ENCODE measurements at places on chromosomes 7 and 10. TPM values are rescaled to one million over a fixed set of nuclear protein-coding genes. Genes with fewer than 3 reads are reported as not detected.

DNA sequence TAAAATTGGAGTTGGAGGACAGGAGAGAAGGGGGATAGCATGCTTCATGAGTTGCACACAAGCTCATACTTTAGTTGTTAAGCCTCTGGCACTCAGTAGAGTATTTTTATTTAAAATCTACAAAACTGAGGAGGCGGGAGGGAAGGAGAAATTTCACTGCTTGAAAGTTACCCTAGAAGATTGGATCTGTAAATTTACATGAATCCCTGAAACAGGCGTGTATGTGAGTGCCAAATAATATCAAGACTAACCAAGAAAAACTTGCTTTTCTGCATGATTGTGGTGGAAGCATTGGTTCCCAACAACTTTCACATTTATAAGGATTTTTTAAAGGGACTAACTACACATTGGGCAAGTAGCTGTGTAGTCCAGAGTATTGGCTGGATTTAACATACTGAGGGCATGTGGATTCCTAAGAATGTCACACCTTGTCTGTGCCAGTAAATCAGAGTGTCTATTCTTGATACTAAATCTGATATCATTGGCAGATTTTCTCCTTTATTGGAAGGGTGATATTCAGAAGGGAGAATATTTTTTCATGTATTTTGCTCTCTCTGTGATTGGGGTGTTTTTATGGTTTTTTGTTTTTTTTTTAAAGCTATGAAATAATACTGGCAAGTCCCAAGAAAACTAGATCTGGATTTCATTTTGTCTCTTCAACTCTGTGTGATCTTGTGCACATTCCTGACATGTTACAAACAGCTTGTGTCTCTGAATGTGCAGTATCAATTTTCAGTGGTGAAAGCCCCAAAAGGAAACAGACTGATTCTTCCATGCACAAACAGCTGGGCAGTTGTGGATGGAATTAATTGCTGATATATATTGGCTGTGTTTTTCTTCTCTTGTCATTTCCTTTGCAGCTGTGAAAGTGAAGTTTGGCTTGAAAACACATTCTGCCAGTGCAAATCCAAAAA is 67.2 kb downstream of the ADD3 start:
- peaks cover 4% of the 10 kb centered on the region for H3K36me3 ChIP-seq
- H3K27me3 ChIP-seq: no peaks in the 10 kb centered on the region
- H3K4me1 ChIP-seq: peaks cover 74% of the 10 kb centered on the region
- peak overlapping the region; percentile 78 for H3K27ac ChIP-seq
- peak overlapping the region; percentile 64 for H3K4me3 ChIP-seq
- DNase-seq: no peak

- H3K36me3 ChIP-seq: peaks cover 6% of the 10 kb centered on the region
- H3K27me3 ChIP-seq: peaks cover 2% of the 10 kb centered on the region
- peaks cover 62% of the 10 kb centered on the region for H3K4me1 ChIP-seq
- DNase-seq: no peak
- H3K27ac ChIP-seq: peak overlapping the region; percentile 56
- H3K4me3 ChIP-seq: peak overlapping the region; percentile 54
Observed at GRCh38 chr7:151012911-151013347, 11.4 kb downstream of the ATG9B start.

GRCh38 chr7:28067171-28067570 is 113.4 kb downstream of the JAZF1 start:
- no peaks in the 10 kb centered on the region for H3K4me1 ChIP-seq
- DNase-seq: no peak
- H3K27me3 ChIP-seq: peaks cover 15% of the 10 kb centered on the region
- no peak overlapping the region for H3K4me3 ChIP-seq
- no peaks in the 10 kb centered on the region for H3K36me3 ChIP-seq
- no peak overlapping the region for H3K27ac ChIP-seq

The FAM24A gene
- not detected for total RNA-seq

- no peak overlapping the region for H3K27ac ChIP-seq
- no peak for DNase-seq
- H3K27me3 ChIP-seq: peaks cover 3% of the 10 kb centered on the region
- H3K36me3 ChIP-seq: no peaks in the 10 kb centered on the region
Observed at GRCh38 chr10:78630944-78631838, 437.6 kb upstream of the ZMIZ1 start.

DNA sequence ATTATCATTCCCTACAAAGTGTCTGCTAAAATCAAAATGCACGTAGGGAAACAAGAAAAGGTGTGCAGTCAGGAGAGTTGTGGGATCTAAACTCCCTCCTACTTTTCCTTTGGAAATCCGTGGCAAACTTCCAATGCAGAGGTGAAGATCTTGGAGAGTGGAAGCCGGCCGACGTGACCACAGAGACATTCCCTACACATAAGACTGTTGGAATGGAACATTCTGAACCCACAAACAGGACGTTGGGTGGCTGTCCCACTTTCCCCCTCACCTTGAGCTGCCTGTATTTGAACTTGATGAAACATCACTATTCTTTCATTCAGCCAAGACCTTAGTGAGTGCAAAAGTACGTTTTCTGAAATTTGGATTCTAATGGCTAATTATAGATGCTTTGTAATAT is 65.9 kb downstream of the PRKCQ start:
- H3K36me3 ChIP-seq: peaks cover 73% of the 10 kb centered on the region
- no peak overlapping the region for H3K4me3 ChIP-seq
- H3K27ac ChIP-seq: peak overlapping the region; percentile 28
- peaks cover 62% of the 10 kb centered on the region for H3K4me1 ChIP-seq

The CTTNBP2 gene
- not detected for total RNA-seq

DNA sequence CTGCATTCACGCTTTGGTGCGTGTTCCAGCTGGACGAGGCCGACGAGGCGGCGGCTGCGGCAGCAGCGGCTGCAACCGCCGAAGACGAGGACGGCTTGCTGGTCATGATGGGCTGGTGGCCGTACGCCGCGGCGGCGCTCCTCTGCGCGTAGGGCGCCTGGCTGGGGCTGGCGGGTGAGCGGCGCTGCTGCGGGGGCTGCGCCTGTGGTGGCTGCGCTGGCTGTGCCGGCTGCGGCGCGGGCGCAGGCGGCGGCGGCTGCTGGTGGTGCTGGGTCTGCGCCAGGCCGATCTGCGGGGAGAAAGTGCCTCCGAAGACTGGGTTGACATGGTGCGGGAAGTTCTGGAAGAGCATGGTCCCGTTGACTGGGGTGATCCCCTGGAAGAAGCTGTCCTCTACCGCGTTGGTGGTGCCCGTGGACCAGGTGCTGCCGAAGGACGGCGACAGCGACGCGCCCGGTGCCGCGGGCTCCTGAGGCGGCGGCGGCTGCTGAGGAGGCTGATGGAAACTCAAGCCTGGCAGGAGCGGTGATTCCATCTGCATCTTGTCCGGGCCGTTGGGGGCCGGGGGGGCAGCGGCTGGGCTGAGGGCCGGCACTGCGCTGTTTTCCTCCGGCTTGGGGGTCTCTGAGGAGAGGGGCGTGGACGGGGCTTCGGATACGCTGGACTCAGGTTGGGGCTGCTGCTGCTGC is 51.1 kb downstream of the CPEB3 start:
- H3K27ac ChIP-seq: no peak overlapping the region
- DNase-seq: peak; percentile 10
- peak overlapping the region; percentile 78 for H3K4me3 ChIP-seq
- H3K36me3 ChIP-seq: peaks cover 18% of the 10 kb centered on the region
- peaks cover 38% of the 10 kb centered on the region for H3K4me1 ChIP-seq

The ZP3 gene
- 8.2 TPM for total RNA-seq

DNA sequence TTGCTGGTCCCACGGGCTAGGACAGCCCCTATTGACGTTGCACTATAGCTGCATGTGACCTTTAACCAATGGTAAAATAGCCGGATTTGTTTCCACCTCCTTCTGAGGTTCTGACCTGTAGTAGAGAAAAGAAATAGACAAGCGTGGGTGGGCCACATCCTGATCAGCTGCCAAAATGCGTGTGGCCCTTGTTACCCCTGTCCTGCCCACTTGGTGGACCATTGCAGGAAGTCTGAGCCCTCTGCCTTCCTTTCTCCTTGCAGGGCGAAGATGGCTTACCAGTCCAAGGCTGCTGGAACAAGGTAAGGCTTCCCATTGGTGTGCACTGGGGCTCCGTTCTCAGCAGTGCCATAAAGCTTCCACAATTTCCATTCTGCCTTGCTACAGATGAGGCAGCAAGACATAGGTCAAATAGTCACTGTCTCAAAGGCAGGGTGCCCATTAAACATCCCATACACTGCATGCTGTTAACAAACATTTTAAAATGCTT is 95.9 kb upstream of the MACROH2A2 start:
- no peaks in the 10 kb centered on the region for H3K4me1 ChIP-seq
- H3K27ac ChIP-seq: no peak overlapping the region
- H3K36me3 ChIP-seq: no peaks in the 10 kb centered on the region
- H3K4me3 ChIP-seq: no peak overlapping the region

DNA sequence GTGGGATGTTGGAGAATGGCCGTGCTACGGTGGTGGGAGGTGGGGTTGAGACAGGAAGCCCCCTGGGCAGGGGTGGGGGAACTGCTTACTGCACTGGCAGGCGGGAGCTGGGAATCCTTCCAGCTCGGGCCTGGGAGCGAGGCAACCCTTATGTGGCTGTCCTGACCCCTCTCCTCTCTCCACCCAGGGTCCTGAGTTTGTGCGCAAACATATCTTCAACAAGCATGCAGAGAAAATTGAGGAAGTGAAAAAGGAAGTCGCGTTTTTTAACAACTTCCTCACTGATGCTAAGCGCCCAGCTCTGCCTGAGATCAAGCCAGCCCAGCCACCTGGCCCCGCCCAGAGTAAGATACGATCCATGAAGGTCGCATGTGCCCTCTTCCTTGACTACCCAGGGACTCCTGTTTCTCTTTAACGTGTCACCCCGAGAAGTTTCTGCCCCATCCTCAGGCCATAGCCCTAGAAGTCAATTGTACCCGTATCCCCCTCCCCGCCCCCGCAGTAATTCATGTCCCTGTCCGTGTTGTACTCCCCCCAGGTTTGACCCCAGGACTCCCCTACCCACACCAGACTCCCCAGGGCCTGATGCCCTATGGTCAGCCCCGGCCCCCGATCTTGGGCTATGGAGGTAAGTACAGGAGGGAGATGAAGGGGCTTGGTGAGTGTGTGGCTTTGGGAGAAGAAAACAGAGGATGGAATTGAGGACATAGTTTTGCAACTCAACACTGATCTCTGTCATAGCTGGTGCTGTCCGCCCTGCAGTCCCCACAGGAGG is 1.8 kb downstream of the UFSP1 start:
- H3K36me3 ChIP-seq: peaks cover 61% of the 10 kb centered on the region
- peaks cover 16% of the 10 kb centered on the region for H3K27me3 ChIP-seq
- H3K27ac ChIP-seq: peak overlapping the region; percentile 82

The NT5C2 gene
- total RNA-seq: 60.6 TPM

The AASS gene
- 2.2 TPM for total RNA-seq

GRCh38 chr7:156153590-156153989 is 341.3 kb upstream of the SHH start:
- no peak for DNase-seq
- no peak overlapping the region for H3K4me3 ChIP-seq
- H3K36me3 ChIP-seq: no peaks in the 10 kb centered on the region
- no peaks in the 10 kb centered on the region for H3K4me1 ChIP-seq

The TDRD1 gene
- total RNA-seq: 0.11 TPM

The SSBP1 gene
- total RNA-seq: 244 TPM

The IFIT5 gene
- total RNA-seq: 4.4 TPM

GRCh38 chr10:75111907-75112679 is 637 bp downstream of the SAMD8 start:
- peak overlapping the region; percentile 90 for H3K27ac ChIP-seq
- H3K27me3 ChIP-seq: no peaks in the 10 kb centered on the region
- H3K36me3 ChIP-seq: peaks cover 8% of the 10 kb centered on the region
- H3K4me3 ChIP-seq: peak overlapping the region; percentile 89
- DNase-seq: no peak

- H3K36me3 ChIP-seq: no peaks in the 10 kb centered on the region
- H3K4me3 ChIP-seq: no peak overlapping the region
- no peaks in the 10 kb centered on the region for H3K27me3 ChIP-seq
- H3K27ac ChIP-seq: no peak overlapping the region
Observed at GRCh38 chr10:18306031-18306430, 165.8 kb downstream of the CACNB2 start.

- H3K36me3 ChIP-seq: no peaks in the 10 kb centered on the region
- H3K27me3 ChIP-seq: peaks cover 1% of the 10 kb centered on the region
- H3K4me3 ChIP-seq: no peak overlapping the region
- H3K27ac ChIP-seq: no peak overlapping the region
- no peak for DNase-seq
Observed at GRCh38 chr10:15335508-15335907, 35.6 kb downstream of the FAM171A1 start.

The HGF gene
- not detected for total RNA-seq

DNA sequence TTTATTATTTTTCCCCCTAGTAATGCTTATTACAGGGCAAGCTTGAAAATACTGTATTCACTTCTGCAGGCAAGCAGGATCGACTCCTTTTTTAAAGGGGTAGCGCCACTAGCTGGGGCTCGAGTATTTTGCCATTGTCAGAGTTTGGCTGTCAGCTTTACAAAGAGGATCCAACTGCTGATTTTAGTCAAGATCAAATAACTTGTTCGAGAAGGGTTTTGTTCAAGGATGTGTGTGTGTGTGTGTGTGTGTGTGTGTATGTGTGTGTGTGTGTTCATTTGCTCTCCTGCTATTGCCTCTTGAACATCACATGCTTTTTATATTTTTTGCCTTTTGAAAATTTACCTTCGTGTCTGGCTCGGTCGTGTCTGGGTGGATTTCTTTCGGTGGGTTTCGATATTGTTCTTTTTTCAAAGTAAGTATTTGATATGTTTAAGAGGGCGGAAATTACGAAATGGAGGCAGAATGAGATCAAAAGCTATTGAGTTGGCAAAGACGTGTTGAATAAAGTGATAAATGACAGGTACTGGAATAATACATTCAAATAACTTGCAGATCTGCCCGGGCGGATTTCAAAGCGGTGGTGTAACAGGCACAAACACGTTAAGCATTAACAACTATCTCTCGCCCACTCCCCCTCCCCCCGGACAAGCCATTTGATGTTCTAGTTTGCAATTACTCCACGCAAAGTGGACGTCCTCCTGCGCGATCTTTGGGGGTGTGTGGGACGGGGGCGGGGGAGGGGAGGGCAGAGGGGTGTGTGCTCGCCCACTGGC is 1.1 kb downstream of the ARID5B start:
- H3K4me3 ChIP-seq: peak overlapping the region; percentile 95
- H3K27ac ChIP-seq: peak overlapping the region; percentile 97
- peaks cover 20% of the 10 kb centered on the region for H3K36me3 ChIP-seq
- DNase-seq: peak; percentile 53
- H3K27me3 ChIP-seq: no peaks in the 10 kb centered on the region
- H3K4me1 ChIP-seq: peaks cover 44% of the 10 kb centered on the region

The VAX1 gene
- not detected for total RNA-seq

The DPP6 gene
- total RNA-seq: not detected

The AIFM2 gene
- 9.5 TPM for total RNA-seq

Measured in activated T-helper 2 cell treated with anti-CD3 and anti-CD28 coated beads, Interferon-gamma antibody, Interleukin-2, Interleukin-4, amounts not matched to agents 10 μg/mL and 5 μg/mL and 100 μg/mL, durations not matched to agents 14 hours and 24 hours and 36 hours (primary cell).